ENCODE measurements at places on chromosomes 7 and 10.

- DNase-seq = peak; percentile 25
Observed at GRCh38 chr7:82600531-82600930, 157.0 kb upstream of the CACNA2D1 start.

GRCh38 chr7:50336894-50337703, 32.6 kb downstream of the IKZF1 start:
- DNase-seq = no peak

DNA sequence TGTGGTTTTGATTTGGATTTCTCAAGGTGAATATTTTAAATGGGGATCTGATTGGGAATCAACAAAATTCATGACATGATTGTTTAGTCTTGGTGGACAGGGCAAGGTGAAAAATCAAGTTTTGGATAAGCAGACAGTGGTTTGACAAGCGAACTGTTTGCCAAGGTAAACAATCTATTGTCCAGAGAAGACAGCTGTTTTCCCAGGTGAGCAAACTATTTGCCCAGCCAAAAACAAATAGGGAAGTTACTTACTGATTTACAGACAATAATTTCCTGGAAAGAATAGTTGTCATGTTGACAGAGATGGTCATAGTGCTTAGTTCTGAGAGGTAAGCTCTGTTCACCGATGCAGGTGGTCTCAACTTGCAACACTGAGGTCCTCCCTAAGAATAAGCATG, 94.0 kb upstream of the STEAP1B start:
- DNase-seq = no peak

DNA sequence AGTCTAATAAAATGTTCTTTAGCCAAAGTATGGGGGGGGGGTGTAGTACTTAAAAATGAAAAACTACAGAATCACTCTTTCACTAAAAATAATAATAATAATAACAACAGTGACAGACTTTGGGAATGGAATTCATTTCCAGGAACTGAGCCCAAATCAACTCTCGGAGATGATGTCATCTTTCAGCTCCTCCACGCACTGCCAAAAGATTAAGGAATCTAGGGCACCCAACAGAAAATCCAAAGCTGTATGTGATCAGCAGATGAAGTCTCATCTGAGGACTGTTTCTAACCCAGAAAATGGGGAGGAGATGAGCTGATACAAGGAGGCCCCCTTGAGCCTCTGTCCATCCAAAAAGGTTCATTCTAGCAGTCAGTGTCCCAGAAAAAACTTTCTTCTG, 54.5 kb downstream of the GRB10 start:
- DNase-seq = no peak

DNA sequence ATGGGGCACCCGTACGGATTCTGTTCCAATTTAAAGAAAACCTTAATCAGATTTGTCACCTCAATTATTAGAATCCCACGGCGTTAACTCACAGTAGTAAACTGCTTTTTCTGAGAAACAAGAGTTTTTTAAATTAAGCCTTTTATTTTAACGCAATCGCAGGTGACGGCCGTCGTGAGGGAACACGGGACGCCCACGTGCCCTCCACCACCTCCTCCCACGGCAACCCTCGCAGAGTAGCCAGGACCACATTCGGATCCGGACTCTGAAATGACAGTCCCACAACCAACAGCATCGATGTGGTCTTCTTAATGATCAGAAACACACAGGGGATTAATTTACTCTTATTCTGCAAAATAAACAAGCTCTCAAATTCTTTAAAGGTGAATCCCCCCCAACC, 22.0 kb upstream of the GPR146 start:
- no peak for DNase-seq

DNA sequence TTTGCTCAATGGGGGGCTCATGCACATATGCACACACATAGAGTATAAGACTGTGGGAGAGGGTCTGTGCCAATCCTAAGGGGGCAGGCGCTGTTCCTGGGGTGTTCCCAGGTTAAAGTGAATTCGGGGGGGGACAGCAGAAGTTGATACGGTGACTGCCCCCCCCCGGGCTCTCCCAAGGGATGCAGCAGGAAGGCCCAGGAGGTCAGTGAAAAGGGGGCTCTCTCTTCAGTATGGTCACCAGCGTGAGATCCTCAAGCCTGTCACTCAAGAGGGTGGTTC, 32.4 kb downstream of the SPDYE6 start:
- DNase-seq = no peak

- DNase-seq = no peak
Observed at GRCh38 chr10:105785721-105786120, 1144.6 kb downstream of the SORCS3 start.

DNA sequence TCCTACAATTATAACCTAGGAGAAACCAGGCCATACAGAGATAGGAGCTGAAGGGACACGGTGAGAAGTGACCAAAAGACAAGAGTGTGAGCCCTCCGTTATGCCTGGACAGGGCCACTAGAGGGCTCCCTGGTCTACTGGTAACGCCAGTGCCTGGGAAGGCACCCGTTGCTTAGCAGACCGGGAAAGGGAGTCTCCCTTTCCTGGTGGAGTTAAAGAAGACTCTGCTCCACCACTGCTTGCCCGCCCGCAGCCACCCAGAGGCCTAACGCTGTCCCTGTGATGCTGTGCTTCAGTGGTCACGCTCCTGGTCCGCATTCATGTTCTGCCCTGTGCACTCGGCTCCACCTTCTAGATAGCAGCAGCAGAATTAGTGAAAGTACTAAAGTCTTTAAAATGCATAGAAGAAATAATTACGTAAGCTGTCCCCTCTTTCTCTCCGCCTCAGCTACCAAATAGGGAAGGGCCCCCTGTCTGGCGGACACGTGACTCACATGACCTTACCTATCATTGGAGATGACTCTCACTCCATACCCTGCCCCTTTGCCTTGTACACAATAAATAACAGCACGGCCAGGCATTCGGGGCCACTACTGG, 34.8 kb downstream of the GRID2IP start:
- peak; percentile 90 for DNase-seq

DNA sequence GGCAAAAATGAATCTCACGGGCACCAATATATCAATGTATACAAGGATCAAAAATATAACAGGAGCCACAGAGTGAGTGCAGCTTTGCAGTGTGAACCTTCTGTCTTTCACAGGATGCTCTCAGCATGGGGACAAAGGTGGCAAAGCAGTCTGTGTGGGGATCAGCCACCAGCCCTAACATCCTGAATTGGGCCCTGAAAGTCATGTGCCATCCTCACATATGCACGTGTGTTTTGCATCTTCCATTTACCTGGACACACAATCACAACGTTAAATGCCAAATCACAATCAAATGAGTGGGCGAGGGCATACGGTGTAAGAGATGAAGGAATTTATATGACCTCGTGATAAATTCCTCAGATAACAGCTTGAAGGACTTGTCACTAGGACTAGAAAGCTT, 6.5 kb downstream of the TAS2R16 start:
- DNase-seq = no peak

- DNase-seq = no peak
Observed at GRCh38 chr10:7412237-7412927, 1.5 kb upstream of the SFMBT2 start.

DNA sequence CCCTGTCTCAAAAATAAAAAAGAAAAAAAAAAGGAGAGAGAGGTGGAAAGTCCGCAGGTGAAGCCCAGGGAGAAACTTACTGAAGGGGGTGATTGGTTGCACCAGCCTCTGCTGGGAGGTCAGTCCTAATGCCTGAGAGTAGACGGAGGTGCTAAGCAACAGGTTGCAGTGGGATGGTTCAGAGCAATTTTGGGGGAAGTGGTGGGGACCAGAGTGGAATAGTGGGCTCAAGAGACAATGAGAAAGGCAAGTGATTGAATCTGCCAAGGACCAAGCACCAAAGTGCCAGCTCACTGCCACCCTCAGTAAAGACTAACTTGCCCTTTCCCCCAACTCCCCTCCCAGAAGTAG, 90.2 kb upstream of the GTF2I start:
- DNase-seq = no peak

DNA sequence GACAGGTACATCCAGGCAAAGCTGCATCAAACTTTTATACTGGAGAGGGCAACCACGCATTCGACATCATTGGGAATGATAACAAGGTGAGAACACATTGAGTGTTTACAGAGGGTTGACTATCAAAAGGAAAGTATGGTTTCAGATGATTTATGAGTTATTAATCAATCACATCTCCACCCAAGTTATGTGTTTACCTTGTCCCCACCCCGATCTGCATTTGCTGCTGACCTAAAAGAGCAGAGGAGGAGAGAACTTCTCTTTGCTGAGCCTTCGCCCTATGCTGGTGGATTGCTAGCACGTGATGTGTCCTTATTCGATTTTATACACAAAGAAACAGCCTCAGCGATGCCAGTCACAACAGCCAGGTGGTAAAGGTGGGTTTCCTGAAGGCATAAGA, at the start of gene MSMB:
TSS of gene MSMB (minus strand) at position 9 of the 400 bp plus-strand sequence. CDS start 32 bp downstream, outside the sequence.
- no peak for DNase-seq

DNA sequence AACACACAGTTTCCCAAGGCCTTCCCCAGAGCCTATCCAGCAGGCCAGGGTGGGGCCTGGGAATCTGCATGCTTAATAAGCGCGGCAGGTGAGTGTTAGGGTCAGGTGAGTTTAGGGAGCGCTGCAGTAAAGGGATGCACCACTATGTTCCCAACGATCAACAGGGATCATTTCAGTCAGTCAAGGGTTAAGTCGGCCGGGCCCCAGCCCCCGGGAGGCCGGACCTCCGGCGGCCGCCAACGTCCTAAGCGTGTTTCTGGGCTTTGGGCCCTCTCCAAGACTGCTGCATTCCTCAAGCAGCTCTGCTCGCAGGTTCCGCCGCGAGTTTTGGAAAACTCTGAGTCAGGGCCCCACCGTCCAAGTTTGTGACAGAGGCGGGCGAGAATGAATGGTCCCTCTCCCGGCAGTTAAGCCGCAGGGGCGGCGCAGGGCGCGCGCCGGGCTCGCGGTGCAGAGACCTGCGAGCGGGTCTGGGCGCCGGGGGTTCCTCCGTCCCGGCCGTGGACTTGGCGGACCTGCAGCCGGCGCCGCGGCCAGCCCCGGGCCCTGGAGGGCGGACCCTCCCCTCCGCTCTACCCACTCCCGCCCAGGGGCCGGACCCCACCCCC, 81.6 kb downstream of the ARHGAP22 start:
- DNase-seq = peak; percentile 86

DNA sequence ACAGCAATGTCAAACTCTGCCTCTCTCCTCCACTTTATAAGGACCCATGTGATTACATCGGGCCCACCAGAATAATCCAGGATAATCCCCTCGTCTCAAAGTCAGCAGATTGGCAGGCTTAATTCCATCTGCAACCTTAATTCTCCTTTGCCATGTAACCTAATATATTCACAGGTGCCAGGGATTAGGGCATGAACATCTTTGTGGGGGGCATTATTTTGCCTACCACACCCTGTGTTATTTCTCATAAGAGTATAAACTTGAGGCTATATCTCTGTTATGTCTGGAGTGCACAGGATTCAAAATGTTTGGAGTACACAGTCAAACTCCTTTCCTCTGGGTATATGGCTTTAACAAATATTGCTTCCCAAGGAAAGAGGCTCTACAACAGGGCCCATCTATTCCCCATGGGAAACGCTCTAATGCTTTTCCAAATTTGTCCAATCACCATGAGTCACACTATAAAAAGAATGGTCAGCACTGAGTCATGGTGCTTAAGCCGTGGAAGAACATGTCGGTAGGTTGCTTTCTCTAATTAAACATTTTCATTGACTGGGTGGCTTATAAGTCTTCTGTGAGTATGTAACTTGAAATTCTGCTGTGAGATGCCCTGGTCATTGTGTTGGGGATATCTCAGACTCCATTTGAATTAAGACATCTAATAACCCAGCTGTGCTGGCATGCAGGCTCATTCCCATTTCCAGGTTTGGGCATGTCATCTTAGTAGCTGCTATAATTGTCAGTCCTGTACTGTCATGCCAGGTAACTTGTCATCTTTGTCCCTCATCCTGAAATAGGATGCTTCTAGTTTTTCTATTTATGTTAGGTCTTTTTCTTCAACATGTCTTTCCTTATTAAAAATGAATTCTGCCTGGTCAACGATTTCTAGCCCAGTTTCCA, 11.5 kb upstream of the AKR1B10 start:
- peak; percentile 40 for DNase-seq

DNA sequence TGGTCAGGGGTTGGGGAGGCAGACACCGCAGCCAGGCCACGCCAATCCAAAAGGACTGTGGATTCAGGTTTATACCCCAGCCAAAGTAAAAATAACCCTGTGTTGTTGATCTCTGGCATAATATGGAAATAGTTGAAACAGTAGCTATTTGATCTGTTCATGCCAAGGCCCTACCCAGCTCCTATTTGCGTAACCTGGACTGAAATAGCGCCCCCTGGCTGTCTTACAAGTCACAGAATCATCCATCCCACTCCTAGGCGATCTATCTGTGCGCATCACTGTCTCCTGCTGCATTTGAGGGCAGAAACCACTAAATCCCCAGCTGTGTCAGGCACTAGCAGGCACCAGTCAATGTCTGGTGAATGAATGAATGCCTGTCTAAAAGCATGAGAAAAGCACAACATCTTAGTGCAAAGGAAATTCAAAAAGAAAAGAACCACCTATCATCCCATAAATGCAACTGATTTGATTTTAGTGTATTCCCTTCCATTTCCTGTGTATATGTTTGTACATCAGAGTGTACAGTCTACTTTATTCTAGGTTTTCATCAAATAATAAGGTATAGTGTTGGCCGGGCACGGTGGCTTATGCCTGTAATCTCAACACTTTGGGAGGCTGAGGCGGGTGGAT, 160.0 kb downstream of the SLIT1 start:
- no peak for DNase-seq

GRCh38 chr7:35331730-35332678, 78.1 kb upstream of the TBX20 start:
- no peak for DNase-seq

- no peak for DNase-seq
Observed at GRCh38 chr10:19579761-19580545, 236.3 kb upstream of the PLXDC2 start.

- DNase-seq = peak; percentile 71
Observed at GRCh38 chr10:61904733-61905725, 3.5 kb downstream of the ARID5B start.

DNA sequence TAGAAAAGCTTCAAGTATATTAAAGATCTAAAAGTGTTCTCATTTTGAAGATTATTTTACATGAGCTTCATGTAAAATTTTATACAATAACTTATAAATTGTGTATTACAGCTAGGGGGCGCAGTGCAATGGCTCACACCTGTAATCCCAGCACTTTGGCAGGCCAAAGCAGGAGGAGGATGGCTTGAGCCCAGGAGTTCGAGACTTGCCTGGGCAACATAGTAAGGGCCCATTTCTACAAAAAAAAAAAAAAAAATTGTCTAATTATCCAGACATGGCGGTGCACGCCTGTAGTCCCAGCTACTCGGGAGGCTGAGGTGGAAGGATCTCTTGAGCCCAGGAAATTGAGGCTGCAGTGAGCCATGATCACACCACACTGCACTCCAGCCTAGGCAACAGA, 16.6 kb downstream of the ACBD5 start:
- peak; percentile 8 for DNase-seq

DNA sequence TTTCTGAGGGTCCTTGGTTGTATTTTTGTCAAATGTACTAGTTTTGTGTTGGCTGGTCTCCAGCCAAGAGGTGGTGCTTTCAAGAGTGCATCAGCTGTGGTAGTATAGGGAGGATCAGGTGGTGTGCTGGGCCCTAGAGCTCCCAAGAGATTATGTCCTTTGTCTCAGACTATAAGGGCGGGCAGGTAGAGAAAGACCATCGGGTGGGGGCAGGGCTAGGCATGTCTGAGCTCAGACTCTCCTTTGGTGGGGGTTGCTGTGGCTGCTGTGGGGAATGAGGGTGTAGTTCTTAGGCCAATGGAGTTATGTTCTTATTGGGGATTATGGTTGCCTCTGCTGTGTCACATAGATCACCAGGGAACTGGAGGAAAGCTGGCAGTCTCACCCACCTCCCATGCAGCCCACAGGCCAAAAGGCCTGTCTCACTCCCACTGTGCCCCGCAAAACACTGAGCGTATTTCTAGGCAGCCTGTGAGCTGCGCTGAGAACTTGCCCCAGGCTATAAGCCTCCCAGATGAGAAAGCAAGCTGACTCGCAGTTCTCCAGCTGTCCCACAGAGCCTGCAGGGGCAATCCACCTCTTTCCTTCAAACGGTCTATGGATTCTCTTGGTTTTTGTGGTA, 1066.7 kb downstream of the GRM8 start:
- DNase-seq = no peak
